Activated naive CD8-positive, alpha-beta T cell treated with anti-CD3 and anti-CD28 coated beads, Interleukin-2, amount 10 ng/mL, durations not matched to agents 7 days and 5 days (primary cell): ENCODE measurements at places on chromosomes 6 and 20.
A peak's percentile ranks its signal among the peaks of the same experiment; 100 is the strongest.

DNA sequence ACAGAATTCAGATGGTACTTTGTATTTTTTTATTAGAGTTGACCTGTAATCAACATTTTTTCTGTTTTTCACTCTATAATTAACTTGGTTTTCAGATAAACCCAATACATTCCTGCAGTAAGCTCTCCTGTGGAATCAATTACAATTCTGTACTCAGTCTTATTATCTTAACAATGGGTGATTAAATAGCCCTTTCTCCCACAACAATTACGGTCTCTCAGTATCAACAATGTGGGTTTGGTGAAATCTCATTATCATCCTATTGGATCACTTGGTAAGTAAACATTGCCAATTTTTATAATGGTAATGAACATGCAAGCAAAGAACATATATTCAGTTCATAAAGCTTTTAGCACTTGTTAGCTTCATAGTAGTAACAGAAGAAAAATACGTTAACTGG is 438.9 kb upstream of the EPHA7 start:
- DNase-seq = no peak

GRCh38 chr6:149510793-149511512 is 26.1 kb upstream of the ZC3H12D start:
- DNase-seq = no peak

GRCh38 chr6:128739112-128739511 is 143.8 kb upstream of the LAMA2 start:
- DNase-seq = no peak

DNA sequence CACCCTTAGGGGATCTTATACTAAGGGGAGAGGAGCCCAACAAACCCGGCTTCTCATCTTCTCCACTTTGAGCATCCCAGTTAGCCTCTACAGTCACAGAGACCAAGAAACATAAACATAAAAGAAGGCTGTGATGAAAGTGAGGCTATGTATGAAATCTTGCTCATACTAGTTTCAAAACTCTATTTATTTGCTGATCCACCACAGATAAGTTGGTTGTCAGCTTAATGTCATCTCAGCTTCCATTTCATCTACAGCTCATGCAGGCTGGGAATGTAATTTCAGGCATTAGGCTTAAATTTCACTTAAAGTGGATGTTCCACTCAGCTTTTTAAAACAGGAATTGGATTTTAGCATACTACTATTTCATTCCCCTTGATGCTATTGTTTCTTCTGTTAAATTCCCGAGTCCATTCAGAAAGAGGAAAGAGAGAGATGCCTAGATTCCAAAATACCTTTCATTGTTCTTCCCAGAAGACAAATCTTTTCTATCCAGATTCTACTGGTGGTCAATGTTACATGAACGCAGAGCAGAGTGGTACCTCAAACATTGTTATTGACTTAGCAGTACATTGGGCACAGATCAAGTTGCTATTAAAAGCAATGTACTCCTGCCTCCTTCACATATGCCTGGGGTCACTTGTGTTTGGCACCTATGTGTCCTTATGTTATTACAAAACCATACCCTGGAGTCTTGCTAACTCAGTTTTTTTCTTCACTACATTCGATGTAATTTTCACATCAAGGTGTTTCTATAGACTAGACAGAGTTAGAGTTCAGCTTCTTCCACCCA is 149.0 kb downstream of the HACE1 start:
- DNase-seq = no peak

DNA sequence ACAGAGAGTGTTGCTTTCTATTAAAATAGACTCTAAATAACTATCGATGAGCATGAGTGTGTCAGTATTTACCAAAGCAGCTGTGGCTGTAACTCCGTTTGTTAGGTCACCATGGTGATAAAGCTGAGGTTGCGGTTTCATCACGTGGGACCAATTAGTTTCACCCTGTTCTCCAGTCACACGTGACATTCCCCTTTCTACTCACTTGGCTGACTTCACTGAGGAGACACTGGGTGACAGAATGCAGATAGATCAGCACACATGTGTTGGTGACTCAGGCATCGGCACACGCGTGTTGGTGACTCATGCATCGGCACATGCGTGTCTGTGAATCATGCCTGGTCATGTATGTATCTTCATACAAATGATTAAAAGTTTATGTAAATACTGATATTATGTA is 285.4 kb downstream of the THBS2 start:
- DNase-seq = no peak

DNA sequence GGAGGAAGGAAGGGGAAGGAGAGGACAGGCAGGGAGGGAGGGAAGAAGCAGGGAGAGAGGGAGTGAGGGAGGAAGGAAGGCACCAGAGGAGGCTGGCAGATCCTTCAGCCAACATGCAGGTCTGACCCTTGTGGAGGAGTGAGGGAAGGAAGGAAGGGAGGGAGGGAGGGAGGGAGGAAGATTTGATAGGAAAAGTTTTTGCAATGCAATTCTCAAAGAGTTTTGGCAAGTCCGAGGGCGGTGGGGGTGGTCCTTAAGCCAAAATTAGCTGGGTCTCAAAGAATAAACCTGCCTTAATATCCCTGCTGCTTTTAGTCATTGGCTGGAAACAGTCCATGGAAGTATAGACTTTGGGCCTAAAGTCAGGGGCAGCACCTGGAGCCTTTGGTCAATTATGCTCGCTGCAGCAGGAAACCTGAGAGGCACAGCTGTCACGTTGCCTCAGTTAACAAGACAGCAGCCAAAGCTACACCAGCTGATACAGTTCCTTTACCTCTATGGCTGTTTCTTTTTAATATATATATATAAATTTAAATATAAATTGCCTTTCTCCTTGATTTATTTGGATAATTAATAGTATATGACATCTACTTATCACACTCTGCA is 115.7 kb upstream of the RALGAPA2 start:
- DNase-seq = no peak

GRCh38 chr6:90413867-90414266 is 117.2 kb upstream of the BACH2 start:
- peak; percentile 66 for DNase-seq

- DNase-seq = no peak
Measured at GRCh38 chr6:82506526-82506925, 142.9 kb downstream of the TPBG start.

DNA sequence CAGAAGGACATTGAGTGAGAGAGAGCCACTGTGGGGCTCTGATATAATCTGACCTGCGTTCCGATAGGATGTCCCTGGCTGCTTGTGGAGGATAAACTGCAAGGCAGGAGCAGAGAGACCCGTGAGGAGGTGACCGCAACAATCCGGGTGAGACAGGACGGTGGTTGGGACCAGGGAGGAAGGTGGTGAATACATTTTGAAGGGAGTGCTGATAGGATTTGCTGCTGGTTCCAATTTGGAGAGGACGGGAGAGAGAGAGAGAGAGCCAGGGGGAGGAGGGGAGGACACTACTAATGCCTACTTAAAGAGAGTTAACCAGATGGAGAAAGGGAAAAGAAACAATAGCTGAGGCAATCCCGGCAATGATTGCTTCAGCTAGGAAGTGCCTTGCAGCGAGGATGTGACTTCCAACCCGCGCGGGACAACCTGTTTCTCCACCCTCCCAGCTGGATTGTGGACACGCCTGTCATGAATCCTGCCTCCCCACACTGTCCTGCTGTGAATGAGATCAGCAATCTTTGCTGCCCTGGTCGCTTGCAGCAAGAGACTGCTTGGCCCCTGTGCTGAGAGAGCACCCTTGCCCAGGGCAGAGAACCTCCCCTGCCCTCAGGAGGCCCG is 199.0 kb upstream of the KCNG1 start:
- no peak for DNase-seq

DNA sequence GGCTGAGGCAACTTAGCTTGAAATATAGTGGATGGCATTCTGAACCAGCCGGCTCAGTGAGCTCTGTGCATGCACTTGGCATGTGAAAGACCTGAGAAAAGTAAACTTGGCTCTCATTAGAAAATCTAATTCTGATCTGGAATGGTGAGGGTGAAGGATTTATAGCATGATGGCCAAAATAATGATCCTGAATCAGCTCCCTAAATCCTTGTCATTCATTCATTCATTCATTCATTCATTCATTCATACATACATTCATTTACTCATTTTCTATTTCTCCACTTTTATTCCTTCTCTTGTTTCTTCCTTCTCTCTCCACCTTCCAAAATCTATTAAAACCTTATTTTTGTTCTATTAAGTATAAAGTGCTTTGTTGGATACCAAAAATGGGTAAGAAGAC is 681.1 kb downstream of the DHX35 start:
- no peak for DNase-seq

GRCh38 chr6:170142559-170142958 is 148.3 kb downstream of the DLL1 start:
- DNase-seq = no peak

DNA sequence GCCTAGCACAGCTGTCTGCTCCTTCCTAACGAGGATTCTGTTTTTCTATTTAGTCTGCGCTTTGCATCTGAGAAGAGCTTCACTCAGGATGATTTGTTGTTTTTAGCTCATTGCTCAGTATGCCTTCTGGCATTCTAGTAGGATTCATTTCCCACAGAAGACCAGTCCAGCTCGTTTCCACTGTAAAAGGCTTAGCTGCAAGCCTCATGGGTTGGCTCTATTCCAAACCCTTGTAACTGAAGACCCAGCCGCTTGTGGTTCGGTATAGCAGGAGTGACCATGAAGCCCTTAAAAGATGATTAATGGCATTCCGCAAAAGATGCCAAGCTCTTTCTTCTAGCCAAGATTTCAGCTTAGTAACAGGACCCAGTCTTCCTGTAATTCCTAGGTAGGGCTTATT is 7.2 kb downstream of the ADGRF1 start:
- no peak for DNase-seq

GRCh38 chr6:55281215-55281614 is 46.1 kb upstream of the GFRAL start:
- DNase-seq = no peak

DNA sequence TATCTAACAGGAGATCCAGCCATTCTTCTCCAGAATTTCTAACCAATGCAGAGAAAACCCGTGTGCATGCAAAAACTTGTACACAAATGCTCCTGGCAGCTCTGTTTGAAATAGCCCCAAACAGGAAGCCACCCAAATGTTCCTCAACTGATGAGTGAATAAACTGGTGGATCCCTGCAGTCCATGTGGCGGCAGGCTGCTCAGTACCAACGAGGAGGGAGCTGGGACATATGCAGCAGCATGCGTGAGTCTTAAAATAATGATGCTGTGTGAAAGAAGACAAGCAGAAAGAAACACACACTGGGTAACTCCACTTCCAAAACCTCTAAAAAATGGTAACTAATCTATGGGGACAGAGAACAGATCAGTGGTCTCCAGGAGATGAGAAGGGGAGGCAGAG is 542.1 kb upstream of the AGPAT4 start:
- no peak for DNase-seq

GRCh38 chr6:82408952-82409431 is 45.4 kb downstream of the TPBG start:
- no peak for DNase-seq

DNA sequence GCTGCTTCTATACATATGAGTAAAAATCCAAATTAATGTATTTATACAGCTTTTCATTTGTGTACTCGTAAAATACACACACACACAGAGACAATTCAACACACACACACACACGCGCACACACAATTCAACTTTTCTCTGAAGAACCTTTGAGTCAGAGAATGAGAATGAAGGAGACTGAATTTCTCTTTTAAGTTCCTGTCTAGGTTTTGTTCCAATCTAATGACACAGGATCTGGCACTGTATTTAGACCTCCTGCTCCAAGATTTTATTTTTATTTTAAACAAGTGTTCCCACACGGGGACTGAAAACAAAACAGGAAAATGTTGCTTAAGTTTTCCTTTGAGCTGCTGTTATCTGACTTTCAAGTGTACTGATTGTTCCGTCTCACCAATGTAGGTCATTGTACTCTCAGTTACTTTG is 250.8 kb downstream of the LAMA2 start:
- no peak for DNase-seq

- DNase-seq = no peak
Measured at GRCh38 chr20:9241232-9241692, 172.4 kb downstream of the PLCB4 start.
